ENCODE measurements at places on chromosomes 4 and X.

DNA sequence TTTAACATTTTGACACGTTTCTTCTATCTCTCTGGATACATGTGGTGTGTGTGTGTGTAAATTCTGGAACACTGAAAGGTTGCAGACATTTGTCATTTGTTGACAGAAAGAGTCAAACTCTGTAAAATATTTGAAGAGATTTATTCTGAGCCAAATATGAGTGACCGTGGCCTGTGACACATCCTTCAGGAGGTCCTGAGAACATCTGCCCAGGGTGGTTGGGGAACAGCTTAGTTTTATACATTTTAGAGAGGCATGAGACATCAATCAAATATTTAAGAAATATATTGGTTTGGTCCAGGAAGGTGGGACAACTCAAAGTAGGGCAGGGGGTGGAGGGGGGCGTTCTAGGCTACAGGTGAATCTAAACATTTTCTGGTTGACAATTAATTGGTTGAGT lies 40.7 kb upstream of the CD40LG start:
- DNase-seq = no peak

- DNase-seq = no peak
Measured at GRCh38 chr4:139457318-139457717, 3.4 kb downstream of the RAB33B start.

- DNase-seq = no peak
Measured at GRCh38 chr4:160717848-160718247, 1446.0 kb downstream of the FSTL5 start.

DNA sequence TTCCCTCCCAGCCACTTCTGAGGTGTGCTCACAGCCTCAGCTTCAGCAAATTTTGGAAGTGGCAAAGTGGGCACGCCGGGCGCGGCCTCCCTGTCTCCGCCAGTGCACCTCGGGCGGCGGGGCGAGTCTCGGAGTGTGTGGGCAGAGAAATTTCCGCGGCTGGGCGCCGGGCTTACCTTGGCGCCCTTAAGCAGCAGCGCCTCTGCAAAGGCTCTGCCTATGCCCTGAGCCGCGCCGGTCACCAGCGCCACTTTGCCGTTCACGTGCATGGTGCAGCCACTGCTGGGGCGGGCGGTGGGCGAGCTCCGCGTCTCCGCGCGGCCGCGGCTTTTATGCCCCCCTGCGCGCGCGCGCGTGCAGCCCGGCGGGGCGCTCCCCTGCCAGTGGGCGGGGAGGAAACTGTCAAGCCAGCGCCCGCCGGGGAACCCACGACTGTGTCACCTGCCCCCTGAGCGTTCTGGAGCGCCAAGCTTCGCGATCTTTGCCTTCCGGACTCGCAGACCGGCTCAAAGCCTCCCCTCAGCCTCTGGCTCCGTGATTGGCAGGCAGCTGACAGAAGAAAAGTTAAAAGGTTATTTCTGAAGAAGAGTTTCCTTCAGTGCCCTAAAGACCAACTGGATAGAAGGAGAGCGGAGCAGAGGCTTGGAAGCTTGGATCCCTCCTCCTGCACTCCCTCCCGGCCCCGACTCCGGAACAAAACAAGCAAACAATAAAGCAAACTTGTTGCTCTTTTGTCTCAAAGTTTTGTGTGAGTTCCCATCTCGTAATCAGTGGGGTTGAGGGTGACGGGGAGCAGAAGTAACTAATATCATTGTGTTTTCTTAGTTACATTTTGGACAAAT lies at the start of gene HPGD:
HPGD (minus strand) TSS at position 306 of the 842 bp plus-strand sequence; CDS start at position 269, 37 bp downstream.
- DNase-seq = no peak

- DNase-seq = no peak
Measured at GRCh38 chr4:80360900-80361299, 25.4 kb downstream of the CFAP299 start.

DNA sequence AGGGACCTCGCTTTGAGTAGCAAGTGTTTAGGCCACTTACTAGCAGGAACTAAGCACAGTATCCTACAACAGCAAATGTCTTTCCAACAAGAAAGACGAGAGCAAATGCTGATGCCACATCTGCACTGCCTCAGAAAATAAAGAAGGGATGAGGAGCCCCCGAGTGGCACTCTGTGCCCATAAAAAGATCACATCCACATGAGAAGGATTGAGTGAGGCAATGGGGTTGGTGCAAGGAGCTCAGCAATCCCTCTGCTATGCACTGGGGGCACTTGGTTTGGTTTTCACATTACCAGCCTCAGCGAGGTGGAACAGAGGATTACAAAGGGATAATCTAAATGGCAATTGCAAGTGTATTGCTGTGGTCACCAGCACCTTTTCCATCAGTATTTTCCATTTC lies 252.8 kb upstream of the SLC7A11 start:
- peak; percentile 5 for DNase-seq

Measured in glomerular endothelial cell (primary cell).